ENCODE measurements at places on chromosomes 12 and 14. TPM values are rescaled to one million over a fixed set of nuclear protein-coding genes. Genes with fewer than 3 reads are reported as not detected.

SPSB2 gene
- total RNA-seq: 3.4 TPM

BCL2L14 gene
- 14.2 TPM for total RNA-seq

- H3K27me3 ChIP-seq: no peaks in the 10 kb centered on the region
- H3K36me3 ChIP-seq: peaks cover 42% of the 10 kb centered on the region
- DNase-seq: no peak
- peaks cover 13% of the 10 kb centered on the region for H3K4me1 ChIP-seq
- H3K27ac ChIP-seq: no peak overlapping the region
- no peak overlapping the region for H3K4me3 ChIP-seq
Measured at GRCh38 chr12:50121641-50122040, 9.6 kb downstream of the COX14 start.

- no peaks in the 10 kb centered on the region for H3K36me3 ChIP-seq
- H3K4me1 ChIP-seq: no peaks in the 10 kb centered on the region
- H3K27me3 ChIP-seq: peaks cover 13% of the 10 kb centered on the region
- DNase-seq: no peak
- no peak overlapping the region for H3K27ac ChIP-seq
- H3K4me3 ChIP-seq: no peak overlapping the region
Measured at GRCh38 chr12:65891219-65891618, 66.9 kb downstream of the HMGA2 start.

- H3K4me3 ChIP-seq: no peak overlapping the region
- no peak for DNase-seq
- H3K27ac ChIP-seq: no peak overlapping the region
- H3K4me1 ChIP-seq: no peaks in the 10 kb centered on the region
- no peaks in the 10 kb centered on the region for H3K27me3 ChIP-seq
Measured at GRCh38 chr12:84596266-84596665, 316.3 kb downstream of the SLC6A15 start.
